NCI-H146 (cell line): ENCODE measurements at places on chromosomes 5 and 9.

- no peak for DNase-seq
These were observed 74.2 kb upstream of the TUSC1 start for GRCh38 chr9:25752398-25752797.

DNA sequence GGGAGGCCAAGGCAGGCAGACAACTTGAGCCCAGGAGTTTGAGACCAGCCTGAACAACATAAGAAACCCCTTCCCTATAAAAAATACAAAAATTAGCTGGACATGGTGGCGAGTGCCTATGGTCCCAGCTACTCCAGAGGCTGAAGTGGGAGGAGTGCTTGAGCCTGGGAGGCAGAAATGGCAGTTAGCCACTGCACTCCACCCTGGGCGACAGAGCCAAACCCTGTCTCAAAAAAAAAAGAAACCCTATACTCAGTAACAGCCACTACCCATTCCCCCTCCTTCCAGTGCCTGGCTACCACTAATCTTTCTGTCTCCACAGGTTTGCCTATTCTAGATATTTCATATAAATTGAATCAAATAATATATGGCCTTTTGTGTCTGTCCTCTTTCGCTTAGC lies 14.3 kb upstream of the SIL1 start:
- no peak for DNase-seq

- no peak for DNase-seq
These were observed 478.6 kb downstream of the CCDC171 start for GRCh38 chr9:16031486-16031885.

DNA sequence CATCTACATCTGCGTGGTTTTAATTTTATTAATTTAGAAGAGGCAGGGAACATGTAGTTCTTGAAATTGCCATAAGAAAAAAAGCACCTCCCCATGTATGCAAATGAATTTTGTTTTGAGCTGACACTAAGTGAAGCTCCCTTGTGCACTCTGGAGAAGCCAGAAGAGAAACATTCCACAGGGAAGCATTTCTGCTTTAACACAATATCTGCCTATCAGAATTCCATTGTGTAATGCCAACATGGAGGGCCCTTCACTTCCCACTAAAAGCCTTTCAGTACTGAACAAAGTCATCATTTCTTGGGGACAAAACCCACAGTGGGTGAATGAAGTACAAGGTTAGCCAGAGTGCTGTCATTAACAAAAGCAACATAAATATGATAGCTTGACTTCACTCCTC lies 59.7 kb downstream of the PRELID2 start:
- no peak for DNase-seq

DNA sequence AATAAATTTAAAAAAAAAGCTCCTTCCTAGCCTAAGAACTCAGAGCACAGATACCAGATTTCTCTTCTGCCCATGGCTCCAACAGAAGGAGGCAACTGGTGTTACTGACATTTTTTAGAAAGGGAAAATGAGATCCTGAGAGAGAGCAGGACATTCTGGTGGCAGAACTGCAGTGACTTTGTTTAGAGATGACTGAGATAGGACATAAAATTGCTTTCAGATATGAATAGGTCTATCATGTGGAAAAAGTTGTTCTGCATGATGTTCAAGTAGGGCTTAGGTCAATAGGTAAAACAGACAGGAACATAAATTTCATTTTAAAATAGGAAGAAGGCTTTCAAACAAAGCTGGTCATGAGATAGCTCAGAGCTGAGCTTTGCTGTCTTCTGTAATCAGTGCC lies 49.6 kb downstream of the NIPAL4 start:
- no peak for DNase-seq

- DNase-seq: no peak
These were observed 20.4 kb downstream of the XRCC4 start for GRCh38 chr5:83097689-83098231.

DNA sequence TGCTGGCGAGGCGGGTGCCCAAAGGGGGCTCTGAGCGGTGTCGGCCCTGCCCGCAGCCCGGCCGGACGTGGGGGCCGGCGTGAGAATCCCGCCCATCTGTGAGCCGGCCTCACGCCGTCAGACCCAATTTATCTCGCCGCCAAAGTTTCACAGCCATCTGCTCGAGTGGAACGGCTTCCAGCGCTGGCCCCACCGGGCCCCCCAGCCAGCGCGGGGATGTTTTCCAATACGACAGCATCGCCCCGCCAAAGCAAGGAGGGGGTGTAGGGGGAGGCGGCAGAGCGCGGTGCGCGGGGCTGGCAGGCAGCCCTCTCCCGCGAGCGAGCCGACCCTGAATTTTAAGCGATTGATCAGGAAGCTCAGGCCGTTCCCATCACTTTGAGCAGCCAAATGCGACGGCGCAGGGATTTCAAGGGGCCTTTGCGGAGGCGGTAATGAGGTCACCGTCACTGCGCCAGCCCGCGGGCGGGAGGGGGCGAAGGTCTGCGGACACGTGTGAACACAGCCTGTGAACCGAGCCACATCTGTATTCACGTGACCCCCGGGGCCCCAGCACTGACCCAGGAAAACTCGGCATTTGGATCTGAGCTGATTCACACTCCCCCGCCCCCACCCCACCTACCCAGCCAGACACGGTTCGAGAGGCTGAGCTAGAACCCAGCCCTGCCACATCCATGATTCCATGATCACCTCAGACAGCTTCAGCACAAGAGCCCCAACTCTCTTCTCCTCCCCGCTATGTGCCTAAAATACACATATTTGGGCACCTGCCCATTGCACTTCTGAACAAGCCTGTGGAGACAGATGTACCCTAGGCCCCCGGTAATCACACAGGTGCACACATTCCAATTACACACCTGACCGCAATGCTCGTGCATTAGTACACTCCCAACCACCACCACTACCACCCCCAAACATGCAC lies 47.8 kb upstream of the PSD2 start:
- peak; percentile 12 for DNase-seq

- no peak for DNase-seq
These were observed 3.6 kb downstream of the NFIB start for GRCh38 chr9:14310311-14310710.

DNA sequence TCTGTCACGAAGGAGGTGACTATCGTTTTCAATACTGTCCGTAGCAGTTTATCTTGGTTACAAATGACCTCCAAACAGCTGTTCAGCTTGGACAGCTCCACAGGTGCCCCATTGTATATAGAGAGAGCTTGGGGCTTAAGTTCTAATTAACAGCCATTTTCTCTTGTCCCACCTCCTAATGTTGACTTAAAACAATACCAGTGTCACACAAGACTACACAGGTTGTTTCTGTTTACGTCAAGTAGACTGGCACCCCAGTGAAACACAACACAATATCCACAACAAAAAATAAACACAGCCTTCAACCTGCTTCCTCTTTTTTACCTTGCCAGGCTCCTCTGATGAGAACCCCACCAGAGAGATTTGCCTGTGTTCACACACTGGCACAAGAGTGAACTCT lies 39.8 kb upstream of the TLE1 start:
- peak; percentile 27 for DNase-seq

DNA sequence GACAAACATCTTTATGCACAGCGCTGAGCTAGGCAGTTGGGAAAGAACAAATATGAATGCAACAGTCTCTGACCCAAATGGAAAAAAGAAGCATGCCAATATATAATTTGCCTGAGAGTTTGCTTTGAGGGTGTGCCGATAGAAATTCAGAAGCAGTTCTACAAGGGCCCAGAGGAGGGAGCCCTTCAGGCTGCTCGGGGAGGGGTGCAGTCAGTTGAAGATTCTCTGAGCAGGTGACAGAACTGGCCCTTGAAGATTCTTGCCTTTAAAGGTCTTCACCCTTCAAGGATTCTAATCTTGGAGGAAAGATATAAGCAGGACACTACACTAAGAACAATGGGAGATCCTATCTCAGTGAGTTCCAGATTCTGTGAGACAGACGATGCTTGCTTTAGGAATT lies 3.7 kb upstream of the PAPPA start:
- DNase-seq: no peak

DNA sequence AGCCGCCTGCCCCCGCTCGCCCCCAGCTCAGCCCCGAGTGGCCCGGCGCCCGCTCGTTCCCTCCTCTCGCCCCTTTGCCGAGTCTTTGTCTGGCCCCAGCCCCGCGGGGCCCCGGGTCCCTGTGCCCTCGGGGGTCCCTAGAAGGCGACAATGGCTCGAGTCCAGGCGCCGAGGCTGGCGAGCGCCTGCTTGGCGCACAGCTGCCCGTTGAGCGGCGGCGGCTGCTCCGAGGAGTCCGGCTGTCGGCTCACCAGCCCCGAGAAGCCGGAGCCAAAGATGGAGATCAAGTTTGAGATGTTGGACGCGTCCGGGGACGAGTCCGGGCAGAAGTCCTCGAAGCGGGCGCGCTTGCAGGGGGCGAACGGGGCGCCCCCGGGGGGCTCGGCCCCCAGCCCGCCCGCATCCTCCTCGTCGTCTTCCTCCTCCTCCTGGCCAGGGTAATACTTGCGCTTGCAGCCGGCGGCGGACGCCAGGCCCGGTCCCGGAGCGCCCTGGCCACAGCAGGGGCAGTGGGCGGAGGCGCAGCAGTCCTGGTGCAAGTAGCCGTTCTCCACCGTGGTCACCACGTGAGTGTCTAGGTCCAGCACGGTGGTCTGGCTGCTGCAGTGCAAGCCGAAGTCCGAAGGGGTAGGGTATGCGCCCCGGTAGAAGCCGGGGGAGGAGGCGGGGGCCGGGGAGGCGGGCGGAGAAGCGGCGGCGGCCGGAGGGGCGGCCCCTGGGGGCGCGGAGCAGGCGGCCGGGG lies 1.2 kb downstream of the IER5L start:
- peak; percentile 30 for DNase-seq

DNA sequence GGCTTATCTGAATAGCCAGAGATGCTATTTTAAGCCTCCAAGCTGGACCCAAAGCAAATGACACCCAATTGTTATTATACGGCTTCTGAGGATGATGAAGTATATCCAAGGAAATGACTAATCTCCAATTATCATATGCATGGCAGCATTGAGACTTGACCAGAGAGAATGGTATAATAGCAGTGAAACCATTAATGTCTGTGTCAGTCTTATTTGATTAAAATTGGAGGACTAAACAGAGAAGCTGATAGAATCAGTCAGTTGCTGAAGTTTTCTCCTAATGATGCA lies 200.5 kb downstream of the EFNA5 start:
- no peak for DNase-seq

DNA sequence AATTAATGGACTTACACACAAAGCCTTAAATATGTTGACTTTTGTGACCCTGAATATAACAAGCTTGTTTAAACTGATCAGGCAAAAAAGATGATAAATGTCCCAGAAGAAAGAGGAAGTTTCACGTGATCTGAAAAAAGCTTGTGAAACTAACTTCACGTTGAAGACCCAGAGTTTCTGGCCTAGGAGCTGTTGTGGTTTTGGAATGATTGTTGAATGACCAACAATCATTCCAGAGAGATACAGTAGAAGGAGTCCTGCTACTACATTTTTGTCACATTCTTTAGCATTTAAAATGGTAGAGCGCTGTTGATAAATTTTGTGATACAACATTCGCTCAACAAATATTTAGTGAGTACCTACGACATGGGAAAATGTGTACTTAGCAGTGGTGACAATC lies 143.1 kb upstream of the FBN2 start:
- no peak for DNase-seq

GRCh38 chr5:76403766-76404222 lies 709 bp downstream of the IQGAP2 start:
- no peak for DNase-seq

- DNase-seq: no peak
These were observed 47.7 kb downstream of the EHMT1 start for GRCh38 chr9:137666513-137666822.

DNA sequence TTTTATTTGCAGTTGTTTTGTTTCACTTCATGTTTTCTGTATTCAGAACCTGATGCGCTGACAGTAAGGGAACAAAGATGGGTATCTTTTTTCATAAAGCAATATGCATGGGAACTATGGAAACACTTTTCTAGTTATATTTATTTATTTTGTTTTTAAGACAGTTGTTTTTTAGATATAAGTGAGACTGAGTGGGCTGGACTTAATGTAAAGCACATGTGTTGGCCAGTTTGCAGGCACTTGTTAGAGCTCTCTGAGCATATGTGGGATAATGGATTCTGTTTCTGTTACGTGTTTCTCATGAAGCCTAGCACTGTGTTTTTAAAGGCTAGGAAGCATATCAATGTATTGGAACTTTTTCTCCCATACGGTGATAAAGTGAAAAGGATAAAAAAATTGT lies 164.1 kb downstream of the PRR16 start:
- no peak for DNase-seq

- no peak for DNase-seq
These were observed 148.5 kb downstream of the SGCD start for GRCh38 chr5:156475182-156476157.

DNA sequence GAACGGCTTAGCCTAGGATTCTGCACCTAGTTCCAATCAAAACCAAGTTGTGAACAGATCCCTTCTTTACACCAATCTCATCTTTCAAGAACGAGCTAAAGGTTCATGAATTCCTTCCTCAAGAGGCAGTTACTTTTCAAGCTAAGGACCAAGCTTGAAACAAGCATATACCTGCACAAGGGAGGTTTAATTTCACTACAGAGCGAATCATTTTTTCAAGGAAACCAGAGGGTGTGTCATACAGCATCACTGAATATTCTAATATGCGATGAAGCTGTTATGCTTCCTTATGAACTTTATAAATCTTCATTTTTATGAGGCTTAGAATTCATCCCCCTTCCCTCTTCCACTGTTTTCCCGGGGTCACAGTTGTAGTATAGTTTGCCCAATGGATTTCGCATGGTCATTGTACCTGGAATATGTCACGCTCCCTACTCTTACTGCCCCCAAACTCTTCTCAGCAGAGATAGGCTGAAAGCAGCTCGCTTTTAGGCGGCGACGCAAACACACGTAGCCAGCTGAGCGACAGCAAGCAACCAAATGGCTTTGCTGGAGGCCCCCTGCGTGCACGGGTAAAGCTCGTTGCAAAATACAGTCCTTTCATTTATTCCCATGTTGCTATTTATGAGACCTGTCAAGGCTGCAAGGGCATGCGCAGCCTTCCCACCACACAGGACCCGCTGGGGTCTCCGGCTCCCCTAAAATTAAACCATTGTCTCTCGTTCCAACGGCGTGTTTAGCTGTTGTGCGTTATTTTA lies 832 bp downstream of the LMBRD2 start:
- DNase-seq: peak; percentile 70

GRCh38 chr5:133890314-133890713 lies 78.1 kb downstream of the C5orf15 start:
- DNase-seq: no peak
